ENCODE measurements at places on chromosomes 16 and 17.

DNA sequence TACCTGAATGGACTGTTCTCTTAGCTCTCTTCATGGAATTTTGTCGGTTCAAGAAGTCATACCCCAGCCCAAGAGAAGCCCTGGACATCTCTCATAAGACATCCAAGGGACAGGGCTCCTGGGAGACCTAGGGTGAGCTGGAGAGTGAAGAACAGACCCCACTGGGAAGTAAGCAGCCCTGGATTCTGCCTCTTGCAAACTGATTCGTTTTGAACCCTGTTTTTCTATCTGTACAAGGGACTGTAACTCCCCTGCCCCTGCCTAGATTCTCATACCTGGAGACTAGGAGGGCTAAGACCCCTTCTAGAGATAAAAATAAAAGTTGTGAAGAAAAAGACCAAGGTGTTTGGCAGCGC lies 449 bp downstream of the CCL3L1 start:
- no peak for DNase-seq

- peak; percentile 79 for DNase-seq
Measured at GRCh38 chr17:58083491-58084316, 485 bp downstream of the DYNLL2 start.

DNA sequence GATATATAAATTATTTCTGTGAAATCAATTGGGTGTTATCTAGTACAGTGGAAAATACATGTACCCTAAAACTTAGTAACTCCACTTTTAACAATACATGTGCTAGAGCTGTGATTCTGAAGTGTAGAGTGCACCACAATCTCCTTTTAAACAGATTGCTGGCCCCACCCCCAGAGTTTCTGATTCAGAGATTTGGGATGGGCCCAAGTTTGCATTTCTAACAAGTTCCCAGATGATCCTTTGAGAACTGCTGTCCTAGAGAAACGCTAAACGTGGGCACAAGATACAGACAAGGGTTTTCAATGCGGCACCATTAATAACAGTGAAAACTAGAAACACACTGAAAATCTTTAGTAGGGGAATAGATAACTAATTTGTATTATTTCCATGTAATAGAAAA lies 49.2 kb downstream of the NXPH3 start:
- DNase-seq: peak; percentile 77

DNA sequence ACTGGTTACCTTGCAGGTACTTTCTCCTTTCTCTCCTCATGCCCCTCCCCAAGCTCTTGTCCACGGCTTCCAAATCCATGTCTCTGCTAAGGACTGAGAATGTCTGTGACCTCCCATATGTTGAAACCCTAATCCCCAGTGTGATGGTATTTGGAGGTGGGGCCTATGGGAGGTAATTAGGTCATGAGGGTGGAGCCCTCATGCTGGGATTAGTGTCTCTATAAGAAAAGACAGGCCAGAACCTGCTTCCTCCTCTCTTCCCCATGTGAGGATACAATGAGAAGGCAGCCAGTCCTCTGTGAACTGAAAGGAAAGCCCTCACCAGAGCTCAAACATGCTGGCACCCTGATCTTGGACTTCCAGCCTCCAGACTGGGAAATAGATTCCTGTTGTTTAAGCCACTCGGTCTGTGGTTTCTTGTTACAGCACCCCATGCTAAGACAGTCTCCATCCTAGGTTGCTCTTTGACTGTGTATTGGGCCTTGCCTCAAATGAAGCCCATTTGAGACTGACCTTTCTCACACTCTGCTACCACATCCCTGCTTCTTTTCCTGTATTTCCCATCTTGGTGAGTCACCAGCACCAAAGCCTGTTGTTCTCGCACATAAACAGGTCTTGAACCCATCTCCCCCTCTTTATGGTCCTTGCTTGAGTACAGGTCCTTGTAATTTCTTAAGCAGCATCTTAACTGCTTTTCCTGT lies 135.0 kb downstream of the CDK5R1 start:
- peak; percentile 51 for DNase-seq

DNA sequence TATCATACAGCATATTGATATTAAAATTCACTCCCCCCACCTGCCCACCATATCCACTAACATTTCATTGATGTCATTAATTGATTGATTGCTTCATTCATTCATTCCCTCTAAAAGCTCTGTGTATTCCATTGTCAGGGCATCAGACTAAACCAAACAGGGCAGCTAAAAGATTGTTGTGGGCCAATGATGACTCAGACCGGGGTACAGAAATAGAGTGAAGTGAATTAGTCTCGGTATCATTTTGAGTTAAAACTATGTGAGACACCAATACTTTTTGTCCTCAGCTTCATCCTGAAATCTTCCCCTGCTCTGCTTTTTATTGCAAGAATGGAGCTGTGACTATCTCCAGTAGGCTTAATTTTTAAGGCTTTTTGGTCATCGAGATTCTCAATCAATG lies 868.3 kb downstream of the CDH11 start:
- peak; percentile 9 for DNase-seq

GRCh38 chr16:25192096-25192495 lies 24.7 kb upstream of the AQP8 start:
- DNase-seq: peak; percentile 62
